ENCODE measurements at places on chromosomes 13 and 19. TPM values are rescaled to one million over a fixed set of nuclear protein-coding genes. Genes with fewer than 3 reads are reported as not detected.

Gene ANKLE1
- total RNA-seq: 0.41 TPM

Gene KLK14
- total RNA-seq: not detected

Gene KLC3
- total RNA-seq: not detected

Gene COL5A3
- 4.1 TPM for total RNA-seq

Gene SERPINE3
- total RNA-seq: not detected

Gene ZNF541
- total RNA-seq: 0.27 TPM

Gene ZNF667
- total RNA-seq: 8.9 TPM

Gene ZNF677
- 37.9 TPM for total RNA-seq

Gene LRFN3
- total RNA-seq: 9.3 TPM

Data from fibroblast of the aortic adventitia (primary cell).